ENCODE measurements at places on chromosomes 5 and 9. TPM values are rescaled to one million over a fixed set of nuclear protein-coding genes. Genes with fewer than 3 reads are reported as not detected.

GRCh38 chr5:60545551-60545950 is 154.4 kb downstream of the DEPDC1B start:
- no peak for DNase-seq

GRCh38 chr9:81032030-81032572 is 657.2 kb downstream of the TLE1 start:
- DNase-seq: no peak

DNA sequence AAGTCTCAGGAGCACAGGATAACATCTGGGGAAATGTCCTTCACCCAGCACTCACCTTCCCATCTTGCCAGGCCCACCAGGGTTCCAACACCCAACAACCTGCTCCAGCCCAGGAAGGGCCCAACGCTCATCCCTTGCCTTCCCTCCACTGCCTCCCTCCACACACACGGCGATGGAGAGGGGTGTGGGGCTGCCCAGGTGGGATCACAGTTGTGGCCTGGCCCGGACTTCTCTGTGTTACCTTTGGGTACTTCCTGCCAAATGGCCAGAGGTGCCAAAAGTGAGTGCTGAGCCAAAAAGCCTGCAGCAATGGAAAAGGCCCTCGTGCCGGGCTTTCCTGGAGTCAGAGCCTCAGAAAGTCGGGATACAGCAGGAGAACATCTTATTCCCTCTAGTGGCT is 15.6 kb upstream of the TDRD7 start:
- no peak for DNase-seq

LCN9 gene
- total RNA-seq: not detected

- DNase-seq: no peak
Observed at GRCh38 chr5:148696187-148697036, 42.1 kb upstream of the HTR4 start.

DNA sequence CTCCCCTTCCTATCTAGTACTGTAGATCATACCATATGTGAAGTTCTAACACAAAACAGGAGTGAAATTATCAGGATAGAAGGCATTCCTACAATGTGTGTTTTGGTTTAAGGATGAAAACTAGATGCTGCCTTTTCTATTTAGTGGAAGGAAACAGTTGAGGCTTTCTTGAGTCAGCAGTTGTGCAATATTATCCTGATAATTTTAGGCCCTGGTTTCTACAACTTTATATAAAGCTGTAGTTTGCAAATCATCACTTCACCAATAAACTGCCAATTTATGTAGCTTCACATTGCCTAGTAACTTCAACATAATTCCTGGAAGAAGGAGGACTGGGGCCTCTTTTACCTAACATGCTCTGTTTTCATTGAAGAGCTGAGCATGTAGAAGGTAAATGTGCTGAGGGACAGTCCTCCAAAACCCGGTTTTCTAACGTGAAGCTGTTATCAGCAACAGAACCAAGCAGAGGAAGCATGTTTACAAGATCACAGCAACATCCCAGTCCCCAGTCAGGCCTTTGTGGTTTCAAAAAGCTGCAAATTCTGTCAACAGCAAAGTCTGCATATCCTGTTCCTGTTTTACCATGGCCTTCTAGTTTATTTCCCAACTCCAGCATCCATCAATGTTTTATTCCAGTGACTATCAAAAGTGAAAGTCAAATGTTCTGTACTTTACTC is 513.4 kb upstream of the MEF2C start:
- peak; percentile 20 for DNase-seq

ADAMTS16 gene
- 0.78 TPM for total RNA-seq

DNA sequence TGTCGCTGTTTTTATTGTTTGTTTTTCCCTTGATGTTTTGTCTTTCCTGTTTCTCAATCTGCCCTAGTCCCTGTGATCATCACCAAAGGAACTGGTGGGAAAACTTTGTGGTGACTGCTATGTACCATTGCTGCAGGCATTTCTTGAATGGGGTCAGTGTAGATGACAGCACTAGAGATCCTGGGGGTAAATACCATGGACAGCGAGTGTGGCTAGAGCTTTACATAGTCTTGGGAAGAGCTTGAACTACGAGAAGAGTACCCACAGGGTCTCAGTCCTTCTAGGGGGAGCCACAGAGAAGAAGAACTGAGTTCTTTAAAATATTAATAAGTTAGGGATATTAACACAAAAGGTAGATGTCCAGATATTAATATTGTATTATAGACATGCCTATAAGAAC is 138.8 kb downstream of the PAM start:
- no peak for DNase-seq
